Adipocyte (in vitro differentiated cells): ENCODE measurements at places on chromosomes 3 and 15.

- DNase-seq = no peak
Measured at GRCh38 chr15:85676342-85677098, 118.2 kb downstream of the KLHL25 start.

GRCh38 chr3:17639765-17640164 lies 102.7 kb downstream of the TBC1D5 start:
- DNase-seq = peak; percentile 94

- DNase-seq = no peak
Measured at GRCh38 chr3:157441102-157441624, 4.5 kb downstream of the PTX3 start.

GRCh38 chr3:185216607-185216958 lies 37.3 kb downstream of the EHHADH start:
- DNase-seq = peak; percentile 42

DNA sequence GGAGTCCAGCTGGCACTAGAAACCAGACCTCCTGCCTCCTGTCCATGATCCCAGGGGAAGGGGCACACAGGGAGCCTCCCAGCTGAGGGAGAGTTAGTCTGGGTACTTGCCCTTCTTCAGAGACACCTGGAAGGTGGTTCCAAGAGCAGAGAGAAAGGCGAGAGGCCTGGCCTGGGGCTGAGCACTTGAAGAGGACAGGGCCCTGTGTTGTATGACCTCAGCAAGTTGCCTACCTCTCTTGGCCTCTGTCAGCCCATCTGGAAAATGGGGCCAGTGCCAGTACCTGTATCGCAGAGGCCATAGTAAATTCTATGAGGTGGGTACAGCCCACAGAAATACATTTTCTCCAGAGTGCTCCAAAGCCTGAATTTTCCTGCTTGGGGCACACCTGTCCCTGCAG lies 19.5 kb downstream of the PTH1R start:
- no peak for DNase-seq

DNA sequence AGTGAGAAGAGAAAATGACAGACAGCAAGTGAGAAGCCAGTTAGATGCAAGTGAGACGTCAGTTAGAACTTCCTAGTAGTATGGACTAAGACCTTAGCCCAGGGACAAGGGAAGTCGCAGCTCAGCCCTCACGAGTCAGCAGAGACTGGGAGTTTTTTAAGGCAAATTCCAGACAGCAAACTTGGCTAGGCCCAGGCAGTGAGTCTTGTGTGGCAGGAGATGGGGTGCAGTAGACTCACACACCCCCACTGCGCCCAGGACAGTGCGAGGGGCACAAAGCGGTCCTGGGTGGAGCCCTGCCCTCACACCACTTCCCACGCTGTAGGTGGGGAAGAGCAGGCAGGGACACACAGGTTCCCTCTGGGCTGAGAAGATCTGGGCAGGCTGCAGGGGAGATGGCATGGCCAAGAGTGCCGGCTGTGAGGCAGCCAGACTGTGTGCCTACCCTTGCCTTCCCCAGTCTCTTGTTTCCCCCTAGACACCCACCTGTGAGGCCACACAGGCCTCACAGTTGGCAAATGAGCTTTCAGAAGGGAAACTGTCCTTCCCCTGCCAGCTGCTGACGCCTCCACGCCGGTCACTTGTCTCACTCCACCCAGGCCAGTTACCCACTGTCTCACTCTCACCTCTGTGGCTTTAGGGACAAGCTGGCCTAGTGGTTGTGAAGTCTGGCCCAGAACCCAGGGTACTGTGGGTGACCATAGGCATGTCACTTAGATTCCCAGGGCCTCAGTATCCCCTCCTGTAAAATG lies 13.7 kb upstream of the PRKCD start:
- no peak for DNase-seq

DNA sequence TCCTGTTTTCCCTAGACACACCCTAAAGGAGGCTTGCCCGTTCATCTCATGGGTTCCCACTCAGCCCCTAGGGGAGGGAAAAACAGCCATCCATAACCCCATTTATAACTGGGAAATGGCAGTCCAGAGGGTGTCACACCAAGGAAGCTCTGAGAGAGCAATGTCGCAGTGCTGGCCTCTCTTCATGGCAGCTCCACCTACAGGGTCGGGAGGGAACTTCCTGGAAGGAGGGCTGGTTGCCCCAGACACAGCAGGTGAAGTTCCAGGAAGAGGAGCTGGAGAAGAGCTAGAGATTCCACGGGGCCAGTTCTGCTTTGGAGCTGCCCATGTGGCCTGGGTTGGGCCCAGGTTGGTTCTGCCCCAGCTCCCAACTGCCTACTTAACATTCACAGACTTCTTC lies 22.3 kb upstream of the LINGO1 start:
- DNase-seq = no peak

DNA sequence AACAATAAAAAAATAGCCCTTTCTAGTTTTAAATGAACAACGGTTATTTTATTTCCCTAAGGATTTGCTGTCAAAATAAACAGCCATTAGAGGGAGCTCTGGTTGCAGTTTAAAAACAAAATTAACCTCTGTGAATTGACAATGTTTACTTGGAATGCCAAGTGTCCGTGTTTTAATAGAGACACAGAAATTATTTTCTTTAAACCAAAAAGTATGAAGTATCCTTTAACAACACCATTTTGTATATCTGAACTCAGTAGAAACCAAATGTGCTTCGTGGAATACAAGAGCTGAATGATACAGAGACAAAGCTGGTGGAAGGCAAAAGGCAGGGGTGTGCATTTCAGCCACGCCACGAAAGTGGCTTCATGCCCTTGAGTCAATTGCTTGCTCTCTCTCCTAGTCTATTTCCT lies 74.4 kb downstream of the MOBP start:
- peak; percentile 74 for DNase-seq

GRCh38 chr15:64739577-64740143 lies 35.7 kb downstream of the RBPMS2 start:
- DNase-seq = no peak

DNA sequence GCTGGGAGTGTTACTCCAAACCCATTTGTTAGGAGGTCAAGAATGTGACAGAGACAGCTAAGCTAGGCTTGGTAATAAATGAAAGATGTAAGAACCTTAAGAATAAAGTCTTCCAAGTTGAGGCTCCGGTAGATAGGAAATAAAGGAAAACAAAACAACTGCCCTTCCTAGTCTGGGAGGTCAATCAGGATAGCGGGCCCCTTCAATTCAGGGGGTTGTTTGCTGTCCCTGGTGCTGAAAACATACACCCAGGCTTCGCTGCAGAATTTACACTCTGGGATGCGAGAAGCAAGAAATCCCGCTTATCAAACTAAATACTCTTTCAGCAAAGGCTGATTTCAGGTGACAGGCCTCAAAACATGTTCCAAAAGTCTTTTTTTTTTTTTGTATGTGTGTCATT lies 393.4 kb downstream of the NTRK3 start:
- peak; percentile 6 for DNase-seq

- no peak for DNase-seq
Measured at GRCh38 chr3:5732081-5732480, 544.6 kb downstream of the EDEM1 start.

DNA sequence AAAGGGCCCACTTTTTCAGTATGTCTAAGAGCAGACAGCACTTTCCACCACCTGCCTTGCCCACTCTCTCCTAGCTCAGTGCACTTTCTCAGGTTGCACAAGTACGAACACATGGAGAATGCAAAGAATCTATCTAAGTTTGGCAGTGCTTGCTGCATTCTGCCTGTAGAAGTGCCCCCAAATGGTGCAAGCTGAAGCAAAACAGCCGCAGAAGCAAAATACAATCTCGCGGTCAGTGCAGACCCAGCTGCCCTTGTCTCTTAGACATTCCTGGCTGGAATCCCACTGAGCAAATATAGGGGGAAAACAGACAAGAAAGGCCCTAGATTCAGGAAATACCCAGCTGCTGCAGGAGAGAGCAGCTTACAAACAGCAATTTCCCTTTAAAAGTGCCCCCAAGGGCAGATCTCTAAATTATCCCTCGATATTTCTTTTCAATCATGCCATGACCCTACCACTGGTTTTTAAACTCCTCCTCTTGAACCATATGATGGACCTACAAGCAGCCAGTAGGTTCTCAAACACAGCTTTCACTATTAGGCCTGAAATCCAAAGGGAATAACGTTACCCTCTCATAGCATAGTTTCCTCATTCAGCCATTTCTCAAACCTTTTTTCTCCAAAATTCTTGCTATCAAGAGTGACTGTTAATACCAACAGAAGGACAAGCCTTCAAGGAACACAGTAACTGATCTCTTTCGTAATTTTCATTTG lies 67.0 kb downstream of the TNIK start:
- DNase-seq = no peak

DNA sequence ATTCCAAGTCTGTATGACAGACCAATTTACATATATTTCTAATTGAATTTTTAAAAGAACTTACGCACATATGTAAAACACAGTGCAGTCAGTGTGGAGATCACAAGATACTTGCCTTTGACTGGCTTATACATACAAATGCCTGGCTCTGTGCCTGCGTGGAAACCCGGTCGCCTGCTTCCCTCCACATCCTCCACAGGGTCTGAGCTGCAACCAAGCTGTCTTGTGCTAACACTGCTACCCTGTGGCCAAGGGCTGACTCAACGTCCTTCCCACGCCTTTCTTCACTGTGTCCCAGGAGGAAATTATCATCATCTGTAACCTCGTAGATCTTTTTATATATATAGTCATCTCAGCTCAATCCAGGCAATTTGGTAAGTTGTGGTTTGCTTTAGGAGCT lies 117.0 kb downstream of the WNT7A start:
- DNase-seq = no peak

DNA sequence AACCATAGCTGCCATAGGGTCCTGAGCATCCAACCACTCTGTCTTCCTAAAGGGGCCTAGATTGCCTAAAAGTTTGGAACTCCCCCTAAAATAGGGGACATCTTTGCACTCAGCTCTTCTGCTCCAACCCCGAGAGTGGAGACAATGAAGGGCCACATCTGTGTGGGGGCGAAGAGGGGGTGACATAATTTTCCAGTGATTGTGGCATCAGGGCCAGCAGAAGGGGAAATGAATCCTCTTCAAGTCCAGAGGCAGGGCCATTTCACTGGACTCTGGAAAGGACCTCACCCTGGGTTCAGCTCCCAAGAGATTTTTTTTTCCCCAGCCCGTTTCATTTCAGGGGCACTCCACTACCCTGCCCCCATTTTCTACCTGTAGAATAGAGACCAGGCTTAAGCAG lies 4.6 kb upstream of the ANKRD63 start:
- no peak for DNase-seq

DNA sequence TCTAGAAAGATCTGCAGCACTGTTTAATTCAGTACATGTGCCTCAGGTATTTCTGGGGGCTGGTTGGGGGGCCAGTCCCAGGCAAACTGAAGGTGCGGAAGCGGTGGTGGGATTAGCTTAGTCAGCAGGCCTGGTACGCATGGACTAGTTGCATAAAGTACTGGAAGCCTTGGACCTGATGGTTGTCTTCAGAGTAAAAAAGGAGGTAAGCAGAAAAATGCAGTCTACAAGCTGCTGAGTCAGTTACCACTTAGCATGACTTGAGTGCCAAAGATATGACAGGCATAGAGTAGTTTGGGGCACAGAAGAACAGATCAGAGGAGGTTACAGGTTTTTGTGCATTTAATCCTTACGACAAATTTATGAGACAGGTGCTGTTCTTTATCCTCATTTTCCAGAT lies 19.9 kb upstream of the GOLGA8J start:
- no peak for DNase-seq

DNA sequence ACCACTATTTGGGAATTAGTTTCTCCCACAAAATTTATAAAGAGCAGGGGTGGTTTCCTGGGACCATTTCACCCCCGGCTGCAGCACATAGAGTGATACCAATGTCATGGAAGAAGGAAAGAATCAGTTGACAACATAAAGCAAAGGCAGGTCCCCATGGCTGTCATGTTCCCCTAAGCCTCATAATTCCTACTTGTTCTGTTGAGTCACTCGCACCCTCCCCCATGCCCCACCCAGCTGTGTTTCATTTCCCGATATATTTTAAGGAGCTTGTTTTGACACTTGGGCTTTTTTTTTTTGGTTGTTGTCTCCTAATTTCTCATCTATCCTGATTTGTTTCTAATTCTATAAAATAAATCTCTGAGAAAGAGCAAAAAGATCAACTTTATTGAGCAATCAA lies 24.9 kb downstream of the ERC2 start:
- no peak for DNase-seq

GRCh38 chr15:77143616-77144015 lies 72.7 kb upstream of the TSPAN3 start:
- no peak for DNase-seq

DNA sequence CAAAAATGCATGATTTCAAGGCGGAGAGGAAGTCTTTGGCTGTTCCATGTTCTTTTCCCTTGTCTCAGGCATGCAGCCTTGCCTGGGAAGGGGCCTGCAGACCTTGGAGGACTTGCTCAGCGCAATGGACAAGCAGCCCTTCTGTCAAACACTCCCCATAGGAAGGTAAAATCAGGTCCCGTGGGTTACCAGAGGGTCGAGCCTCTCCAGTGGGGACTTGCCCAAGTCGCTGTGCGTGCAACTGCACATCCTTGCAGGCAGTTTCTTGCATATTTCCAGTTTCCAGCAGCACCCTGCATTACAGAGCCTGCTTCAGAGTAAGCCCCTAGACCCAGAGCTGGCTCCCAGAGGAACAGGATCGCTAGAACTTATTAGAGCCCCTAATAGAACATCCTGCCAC lies 75.5 kb upstream of the KLF13 start:
- DNase-seq = no peak

DNA sequence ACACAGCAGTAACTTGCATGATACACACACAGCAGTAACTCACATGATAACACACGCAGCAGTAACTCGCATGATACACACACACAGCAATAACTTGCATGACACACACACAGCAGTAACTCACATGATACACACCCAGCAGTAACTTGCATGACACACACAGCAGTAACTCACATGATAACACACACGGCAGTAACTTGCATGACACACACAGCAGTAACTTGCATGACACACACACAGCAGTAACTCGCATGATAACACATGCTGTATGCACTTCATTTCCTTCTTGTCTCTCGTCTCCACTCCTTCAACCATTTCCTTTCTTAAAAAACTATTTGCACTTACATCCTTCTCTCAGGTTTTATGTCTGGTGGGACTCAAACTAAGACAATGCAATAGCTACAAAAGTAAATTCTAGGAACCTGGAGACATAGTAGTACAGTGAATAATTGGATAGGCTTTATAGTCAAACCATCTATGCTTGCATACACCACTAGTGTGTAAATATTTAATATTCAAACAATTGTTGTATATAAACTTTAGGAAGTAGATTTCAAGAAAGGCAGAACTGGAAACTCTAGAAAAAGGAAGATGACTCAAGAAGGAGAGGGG lies 130.8 kb downstream of the UACA start:
- DNase-seq = no peak

GRCh38 chr3:57120040-57120439 lies 45.1 kb downstream of the IL17RD start:
- no peak for DNase-seq

DNA sequence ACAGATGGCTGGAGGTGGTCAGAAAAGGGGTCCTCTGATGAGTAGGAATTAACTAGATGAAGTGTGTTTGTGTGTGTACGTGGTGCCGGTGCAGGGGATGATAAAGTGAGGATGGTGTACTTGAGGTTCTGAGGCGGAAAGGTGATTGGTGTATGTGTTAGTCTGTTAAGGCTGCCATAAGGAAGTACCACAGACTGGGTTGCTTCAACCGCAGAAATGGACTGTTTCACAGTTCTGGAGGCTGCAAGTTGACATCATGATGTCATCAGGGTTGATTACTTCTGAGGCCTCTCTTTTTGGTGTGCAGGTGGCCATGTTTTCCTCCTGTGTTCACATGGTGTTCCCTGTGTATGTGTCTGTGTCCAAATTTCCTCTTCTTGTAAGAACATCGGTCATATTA lies 202.4 kb upstream of the RGMA start:
- no peak for DNase-seq
